A549 treated with Hydrocortisone at 1 μM for 4 hours (cell line): ENCODE measurements at places on chromosomes 4 and X. TPM values are rescaled to one million over a fixed set of nuclear protein-coding genes. Genes with fewer than 3 reads are reported as not detected.

GLRB gene
- total RNA-seq, result 0.71 to 0.96 TPM (median 0.90 TPM) in 5 replicates

USP27X gene
- 2.9 to 5.2 TPM (median 4.4 TPM) in 5 replicates for total RNA-seq

FAM9B gene
- 0.18 TPM in 1 of 5 replicates, not detected in the others for total RNA-seq

ZIC3 gene
- not detected in 5 replicates for total RNA-seq

OPRPN gene
- total RNA-seq, result not detected in 5 replicates
